Stimulated activated CD4-positive, alpha-beta T cell treated with anti-CD3 and anti-CD28 coated beads, TNF-alpha, amount 100 ng/mL, for 1 hour (primary cell): ENCODE measurements at places on chromosomes 16 and 17.

DNA sequence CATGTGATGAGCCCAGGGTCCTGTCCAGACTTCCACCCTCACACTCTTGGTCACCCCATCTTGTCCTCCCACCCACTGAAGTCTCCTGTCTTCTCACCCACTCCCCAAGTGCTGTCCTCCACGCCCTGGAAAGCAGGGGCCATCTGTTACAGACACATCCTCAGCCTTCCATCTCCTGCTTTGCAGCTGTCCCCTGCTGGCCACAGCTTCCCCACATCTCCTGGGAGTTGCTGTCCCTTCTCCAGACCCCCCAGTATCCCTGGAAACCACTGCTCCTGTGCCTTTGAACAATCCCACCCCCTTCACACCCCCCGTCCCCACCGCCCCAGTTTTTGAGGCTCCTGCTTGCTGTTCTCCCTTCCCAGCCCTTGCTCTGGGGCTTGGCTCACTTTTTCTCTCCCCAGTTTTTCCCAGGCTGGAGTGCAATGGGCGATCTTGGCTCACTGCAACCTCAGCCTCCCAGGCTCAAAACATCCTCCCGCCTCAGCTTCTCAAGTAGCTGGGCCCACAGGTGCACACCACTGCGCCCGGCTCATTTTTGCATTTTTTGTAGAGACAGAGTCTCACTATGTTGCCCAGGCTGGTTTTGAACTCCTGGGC is 30.4 kb upstream of the ZFP90 start:
- DNase-seq: no peak

GRCh38 chr16:30535777-30536190 is 1.1 kb upstream of the ZNF747 start:
- DNase-seq: peak; percentile 31

- DNase-seq: no peak
These were observed 740 bp downstream of the NFATC2IP start for GRCh38 chr16:28951410-28951943.

DNA sequence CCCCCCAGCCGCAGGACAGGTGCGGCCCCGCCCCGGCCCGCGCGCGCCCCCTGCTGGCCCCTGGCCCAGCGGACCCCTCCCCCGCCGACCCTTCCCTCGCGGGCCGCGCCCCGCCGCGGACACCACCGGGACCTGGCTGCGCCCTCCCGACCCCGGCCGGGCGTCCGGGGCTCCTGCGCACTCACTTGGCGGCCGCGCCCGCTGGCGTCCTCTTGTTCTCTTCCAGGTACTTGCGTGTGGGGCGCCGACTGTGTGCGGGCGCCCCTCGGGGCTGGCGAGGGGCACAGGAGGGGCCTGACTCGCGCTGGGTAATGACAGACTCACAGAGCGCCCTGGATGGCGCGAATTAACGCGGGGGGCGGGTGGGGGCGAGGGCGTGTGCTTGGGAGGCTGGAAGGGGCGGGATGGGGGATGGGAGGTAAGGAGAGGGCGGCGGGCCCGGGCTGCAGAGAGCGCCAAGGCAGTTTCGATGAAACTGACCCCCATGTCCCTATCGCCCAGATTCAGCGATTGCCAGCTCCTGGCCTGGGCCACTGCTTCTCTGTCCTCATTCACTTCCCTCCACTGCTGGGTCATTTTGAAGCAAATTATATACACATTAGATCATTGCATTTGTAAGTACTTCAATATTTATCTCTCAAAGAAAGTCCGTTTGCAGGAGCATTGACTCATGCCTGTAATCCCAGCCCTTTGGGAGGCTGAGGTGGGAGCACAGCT is 445 bp upstream of the DBNDD1 start:
- DNase-seq: peak; percentile 41

DNA sequence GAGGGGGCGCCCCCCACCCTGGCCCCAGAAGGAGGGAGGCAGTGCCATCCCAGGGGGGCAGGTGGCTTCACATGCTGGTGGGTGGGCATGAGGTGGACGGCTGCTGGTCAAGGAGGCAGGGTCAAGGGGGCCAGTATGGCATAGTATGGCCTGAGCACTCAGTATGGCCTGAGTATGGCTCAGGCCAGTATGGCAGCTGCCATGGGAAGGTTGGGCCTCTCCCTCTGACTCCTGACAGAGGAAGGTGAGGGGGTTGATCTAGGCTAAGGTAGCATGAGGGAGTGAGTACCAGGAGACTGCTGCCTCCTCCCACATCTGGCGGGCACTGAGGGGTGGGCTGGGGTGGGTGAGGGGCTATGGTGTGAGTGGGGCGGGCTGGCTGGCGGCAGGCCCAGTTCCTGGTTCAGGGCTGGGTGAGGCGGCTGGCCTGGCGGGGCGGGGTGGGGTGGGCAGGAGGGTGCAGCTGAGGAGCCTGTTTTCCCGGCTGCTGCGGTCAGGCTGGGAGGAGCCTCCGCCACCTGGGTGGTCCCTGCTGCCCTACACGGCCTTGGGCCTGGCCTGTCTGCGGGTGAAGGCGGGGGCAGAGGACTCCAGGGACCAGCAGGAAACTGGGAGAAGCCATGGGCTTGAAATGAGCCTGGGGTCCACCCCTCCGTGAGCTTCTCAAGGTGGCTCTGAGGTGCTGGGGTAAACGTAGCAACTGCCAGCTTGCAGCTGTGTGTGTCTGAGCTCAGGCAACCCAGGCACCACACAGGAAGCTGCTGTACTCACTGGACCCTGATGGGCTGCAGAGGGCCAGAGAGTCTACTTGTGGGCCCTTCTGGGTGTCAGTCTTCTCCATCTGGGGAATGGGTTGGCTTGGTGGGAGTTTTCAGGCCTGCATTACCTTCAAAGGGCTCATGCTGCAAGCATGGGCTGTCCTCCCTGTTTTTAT is 57.0 kb downstream of the RAI1 start:
- DNase-seq: no peak

- DNase-seq: no peak
These were observed 1837.7 kb downstream of the TP53TG3F start for GRCh38 chr16:35296962-35297653.

DNA sequence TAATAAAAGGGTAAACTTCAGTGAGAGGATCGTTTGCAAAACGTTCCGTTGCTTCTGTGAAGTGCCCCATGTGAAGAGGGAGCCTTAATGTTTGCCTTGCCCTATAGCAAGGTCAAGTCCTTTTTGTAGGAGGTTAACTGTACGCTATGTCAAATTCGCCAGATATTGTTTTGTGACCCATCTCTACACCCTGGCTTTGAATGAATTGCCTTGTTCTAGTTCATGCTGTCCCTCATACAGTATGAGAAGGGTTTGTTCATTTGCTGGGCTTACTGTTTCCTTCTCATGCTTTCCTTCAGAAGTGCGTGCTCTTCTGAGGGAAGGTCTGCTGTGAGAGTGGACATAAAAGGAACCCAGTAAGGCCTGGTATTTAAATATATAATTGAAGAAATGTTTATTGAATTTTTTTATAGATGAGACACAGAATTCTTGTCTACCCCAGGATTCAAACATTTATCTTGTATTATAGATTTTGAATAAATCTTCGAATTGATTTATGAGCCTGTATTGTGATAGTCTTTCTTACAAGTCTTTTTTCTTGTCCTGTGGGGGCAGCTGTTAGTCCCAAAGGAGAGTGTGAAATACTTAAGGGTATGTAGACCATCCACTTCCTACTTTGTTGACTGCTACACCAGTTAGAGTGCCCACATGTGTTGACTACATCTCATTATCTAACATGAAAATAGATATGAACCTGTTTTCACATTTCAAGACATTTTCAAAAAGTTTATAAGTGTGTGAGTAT is 1.7 kb downstream of the MAP3K3 start:
- no peak for DNase-seq

- DNase-seq: no peak
These were observed 8.1 kb upstream of the CMTR2 start for GRCh38 chr16:71297341-71297634.

DNA sequence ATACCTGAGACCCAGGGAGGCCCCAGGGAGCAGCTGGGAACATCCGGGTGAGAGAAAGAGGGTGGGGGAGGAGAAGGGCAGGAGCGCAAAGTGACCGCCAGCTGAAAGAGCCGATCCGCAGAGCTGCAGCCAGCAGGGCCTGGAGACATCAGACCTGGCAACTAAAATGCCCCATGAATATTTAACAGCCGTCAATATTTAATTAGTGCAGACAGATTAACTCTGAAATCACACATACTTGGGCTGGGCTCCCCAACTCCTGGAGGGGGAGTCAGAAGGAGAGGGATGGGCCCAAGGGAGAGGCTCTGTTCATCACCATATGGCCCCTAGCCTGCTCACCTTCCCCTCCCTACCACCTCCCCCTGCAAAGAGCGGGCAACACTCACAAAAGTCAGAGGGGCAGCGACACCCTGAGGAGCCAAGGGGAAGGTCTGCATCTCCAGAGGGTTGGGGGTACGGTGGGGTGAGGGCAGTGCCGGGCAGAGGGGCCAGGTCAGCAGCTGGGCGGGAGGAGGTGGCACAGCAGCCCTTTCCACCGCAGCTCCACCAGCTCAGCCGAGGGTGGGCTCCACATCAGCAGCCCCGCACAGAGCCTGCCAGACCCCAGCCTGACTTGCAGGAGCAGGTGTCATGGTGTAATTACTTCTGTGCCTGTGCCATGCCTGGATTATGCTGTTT is 61.9 kb upstream of the CCL1 start:
- DNase-seq: no peak

DNA sequence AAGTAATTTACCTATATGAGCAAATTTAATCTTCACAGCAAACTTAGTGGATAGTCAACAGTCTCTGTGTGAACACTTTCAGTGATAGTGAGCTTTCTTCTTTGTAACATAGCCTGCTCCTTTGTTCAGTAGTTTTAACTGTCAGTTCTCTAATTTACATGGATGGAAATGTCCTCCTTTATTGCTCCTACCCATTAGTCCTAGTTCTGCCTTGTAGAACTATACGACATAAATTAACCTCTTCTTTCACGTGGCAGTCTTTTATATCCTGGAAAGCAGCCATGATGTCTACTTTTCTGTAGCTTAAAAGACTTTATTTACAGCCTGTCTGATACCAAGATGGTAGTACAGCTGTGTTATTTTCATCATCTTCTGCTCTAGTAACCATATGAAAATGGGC is 143.6 kb downstream of the TANC2 start:
- DNase-seq: no peak

DNA sequence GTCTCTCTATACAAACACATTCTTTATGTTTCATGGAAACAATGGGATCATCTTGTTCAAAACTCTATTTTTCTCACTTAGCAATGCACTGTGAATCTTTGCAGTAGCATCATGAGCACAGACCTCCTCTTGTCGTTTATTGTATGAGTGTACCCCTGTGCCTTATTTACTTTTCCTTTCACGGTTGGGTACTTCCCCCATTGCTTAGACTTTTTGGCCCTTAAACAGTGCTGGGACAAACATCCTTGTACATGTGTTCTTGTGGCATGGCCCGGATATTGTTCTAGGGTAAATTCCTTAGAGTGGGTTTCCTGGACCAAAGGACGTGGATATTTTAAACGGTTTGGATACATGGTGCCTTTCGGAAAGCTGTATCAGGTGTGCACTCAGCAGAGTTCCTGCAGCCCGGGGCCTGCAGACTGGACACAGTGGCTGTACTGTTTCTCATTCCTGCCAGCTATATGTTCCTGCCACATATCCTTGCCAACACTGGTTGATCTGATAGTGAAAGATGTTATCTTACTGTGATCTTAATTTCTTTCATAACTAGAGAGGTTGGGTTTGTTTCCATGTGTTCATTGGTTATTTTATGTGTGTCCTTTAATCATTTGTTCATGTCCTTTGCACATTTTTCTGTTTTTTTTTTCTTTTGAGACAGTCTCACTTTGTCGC is 111.1 kb downstream of the OR1D5 start:
- no peak for DNase-seq

DNA sequence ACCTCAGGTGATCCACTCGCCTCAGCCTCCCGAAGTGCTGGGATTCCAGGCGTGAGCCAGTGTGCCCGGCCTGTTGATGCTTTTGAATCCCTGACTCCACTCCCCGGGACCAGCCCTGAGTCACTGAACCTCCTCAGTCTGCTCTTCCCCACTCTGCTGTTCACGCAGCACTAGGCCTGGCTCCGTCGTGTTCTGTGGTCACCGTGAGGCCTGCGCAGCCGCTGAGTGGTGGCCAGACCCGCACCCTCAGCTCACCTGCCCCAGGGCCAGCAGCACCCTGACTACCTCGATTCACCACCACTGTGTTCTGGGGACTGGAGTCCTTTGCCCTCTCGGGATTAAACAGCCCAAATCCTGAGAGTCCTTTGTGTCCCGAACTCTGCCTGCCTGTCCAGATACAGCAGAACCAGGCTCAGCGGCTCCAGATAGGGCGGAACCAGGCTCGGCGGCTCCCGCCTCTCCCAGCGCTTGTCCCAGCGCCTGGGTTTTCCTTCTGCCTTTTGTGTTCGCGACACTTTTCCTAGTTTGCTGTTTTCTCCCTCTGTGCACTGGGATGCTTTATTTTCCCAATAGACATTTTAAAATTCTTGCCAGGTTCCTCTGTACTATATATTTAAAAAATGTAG is 58.6 kb upstream of the ENDOV start:
- no peak for DNase-seq

GRCh38 chr16:11615748-11616447 is 29.2 kb upstream of the LITAF start:
- no peak for DNase-seq

DNA sequence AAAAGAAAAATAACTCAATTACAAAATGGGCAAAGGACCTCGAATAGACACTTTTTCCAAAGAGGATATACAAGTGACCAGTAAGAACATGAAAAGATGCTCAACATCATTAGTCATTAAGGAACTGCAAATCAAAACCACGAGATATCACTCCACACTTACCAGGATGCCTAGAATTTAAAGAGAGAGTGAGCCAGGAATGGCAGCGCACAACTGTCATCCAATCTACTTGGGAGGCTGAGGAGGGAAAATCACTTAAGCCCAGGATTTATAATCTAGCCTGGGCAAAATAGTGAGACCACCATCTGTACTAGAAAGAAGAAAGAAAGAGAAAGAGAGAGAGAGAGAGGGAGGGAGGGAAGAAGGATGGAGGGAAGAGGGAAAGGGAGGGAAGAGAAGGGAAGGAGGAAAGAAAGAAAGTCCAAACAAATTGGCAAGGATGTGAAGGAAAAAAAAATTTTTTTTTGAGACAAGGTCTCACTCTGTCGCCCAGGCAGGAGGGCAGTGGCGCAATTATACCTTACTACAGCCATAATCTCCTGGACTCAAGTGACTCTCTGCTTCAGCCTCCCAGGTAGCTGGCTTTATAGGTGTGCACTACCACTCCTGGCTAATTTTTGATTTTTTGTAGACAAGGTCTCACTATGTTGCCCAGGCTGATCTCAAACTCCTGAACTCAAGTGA is 22.6 kb downstream of the TBX2 start:
- DNase-seq: no peak
